ENCODE measurements at places on chromosomes 3 and 15.
A peak's percentile ranks its signal among the peaks of the same experiment; 100 is the strongest.

DNA sequence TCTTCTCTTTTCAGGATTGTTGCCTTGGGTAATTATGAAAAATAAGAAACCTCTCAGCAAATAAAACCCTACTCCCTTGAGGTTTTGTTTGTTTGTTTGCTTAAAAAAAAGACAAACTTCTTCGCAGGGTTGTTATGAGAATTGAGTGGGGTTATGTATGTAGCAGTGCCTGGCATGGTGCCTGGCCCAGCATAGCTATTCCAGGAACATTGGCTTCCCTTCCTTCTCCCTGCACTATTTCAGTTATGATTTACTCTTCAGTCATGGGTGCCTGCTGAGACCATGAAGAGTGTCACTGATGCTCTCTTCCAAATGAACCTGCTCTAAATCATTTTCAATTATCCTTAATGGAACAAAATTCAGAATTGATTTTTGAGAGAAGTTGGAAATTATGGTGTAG, 283.5 kb upstream of the ROPN1 start:
- no peak for DNase-seq

- DNase-seq: no peak
Measured at GRCh38 chr3:97889814-97890213, 68.0 kb downstream of the CRYBG3 start.

DNA sequence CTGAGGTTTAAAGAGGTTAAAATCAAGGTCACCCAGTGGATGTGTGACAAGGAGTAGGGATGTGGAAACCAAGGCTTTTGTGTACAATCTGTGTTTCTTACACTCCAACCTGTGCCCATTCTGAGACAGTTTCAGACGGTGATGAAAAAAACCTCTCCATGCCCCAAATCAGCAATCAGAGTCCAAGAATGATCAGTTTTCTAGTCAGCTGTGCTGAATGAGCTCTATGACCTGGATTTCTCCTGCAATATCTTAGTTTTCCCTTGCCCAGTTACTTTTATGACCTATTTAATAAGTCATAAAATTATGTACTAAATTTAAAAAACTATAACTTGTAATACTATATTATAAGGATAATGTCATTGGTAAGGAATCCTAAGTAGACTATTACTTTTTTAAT, 37.5 kb upstream of the CBLB start:
- no peak for DNase-seq

DNA sequence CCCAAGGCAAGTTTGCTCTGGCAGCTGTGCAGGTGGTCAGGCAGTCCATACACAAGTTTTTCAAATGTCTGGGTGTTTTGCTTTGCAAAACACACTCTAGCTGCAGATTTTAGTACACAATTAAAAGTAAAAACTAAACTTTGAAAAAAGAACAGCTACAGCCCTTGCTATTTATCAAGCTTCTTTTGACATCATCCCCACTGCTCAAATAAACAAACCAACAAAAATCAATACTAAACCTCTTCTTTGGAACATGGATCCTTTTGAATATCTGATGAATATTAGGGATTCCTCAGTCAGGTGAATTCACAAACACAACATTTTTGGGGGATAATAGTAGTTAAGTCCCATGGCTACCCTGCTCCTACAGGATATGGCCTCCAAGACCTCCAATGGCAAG, 249.2 kb downstream of the SUCLG2 start:
- no peak for DNase-seq

DNA sequence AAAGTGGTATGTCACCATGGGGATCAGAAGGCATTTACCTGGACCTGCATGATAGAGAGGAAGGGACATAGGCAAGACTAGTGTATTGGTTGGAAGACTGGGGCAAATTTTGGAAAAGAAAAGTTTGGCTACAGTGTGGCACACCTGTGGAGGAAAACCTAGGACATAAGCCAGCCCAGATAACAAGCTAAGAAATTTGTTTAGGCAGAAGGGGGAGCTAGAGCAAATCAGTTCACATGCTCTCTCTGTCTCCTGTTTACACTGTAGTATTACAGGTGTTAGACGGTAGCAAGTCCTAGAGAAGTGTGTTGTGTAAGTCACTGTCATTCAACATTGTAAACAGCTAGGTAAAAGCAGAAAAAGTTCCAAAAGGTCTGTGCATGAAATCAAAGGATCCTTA, 11.9 kb upstream of the ALDH1A2 start:
- no peak for DNase-seq

- no peak for DNase-seq
Measured at GRCh38 chr3:16396202-16396601, 117.3 kb downstream of the RFTN1 start.

GRCh38 chr3:83011481-83011880, 1250.0 kb upstream of the GBE1 start:
- no peak for DNase-seq

DNA sequence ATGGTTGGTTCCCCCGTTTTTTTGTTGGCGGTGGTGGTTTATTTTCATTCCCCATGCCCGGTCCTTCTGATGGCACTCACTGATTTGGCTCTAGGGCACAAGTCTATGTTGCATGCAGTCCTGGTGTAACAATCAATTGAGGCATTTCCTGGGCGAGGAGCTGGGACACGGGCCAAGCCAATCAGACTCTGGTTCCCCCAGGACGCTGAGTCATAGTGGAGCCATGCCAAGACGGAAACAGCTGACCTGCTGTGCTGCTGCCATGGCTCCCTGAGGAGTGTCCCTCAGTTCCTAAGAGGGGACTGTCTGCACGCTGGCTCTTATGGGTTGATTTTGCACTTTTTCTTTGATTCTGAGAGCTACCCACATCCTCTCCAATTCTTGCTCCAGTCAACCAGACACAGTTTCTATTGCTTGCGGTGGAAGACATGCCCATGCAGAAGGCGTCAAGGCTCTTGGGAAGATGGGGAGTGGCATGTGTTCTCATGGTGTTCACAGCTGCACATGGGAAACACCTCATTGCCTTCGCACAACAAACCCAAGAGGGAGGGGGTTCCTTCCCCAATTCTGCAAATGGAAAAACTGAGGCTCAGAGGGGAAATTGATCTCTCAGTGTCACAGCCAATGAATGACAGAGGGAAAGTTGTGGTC, 28.3 kb upstream of the ALDH1L1 start:
- DNase-seq: no peak

- no peak for DNase-seq
Measured at GRCh38 chr3:22582266-22582665, 620.9 kb upstream of the UBE2E2 start.

DNA sequence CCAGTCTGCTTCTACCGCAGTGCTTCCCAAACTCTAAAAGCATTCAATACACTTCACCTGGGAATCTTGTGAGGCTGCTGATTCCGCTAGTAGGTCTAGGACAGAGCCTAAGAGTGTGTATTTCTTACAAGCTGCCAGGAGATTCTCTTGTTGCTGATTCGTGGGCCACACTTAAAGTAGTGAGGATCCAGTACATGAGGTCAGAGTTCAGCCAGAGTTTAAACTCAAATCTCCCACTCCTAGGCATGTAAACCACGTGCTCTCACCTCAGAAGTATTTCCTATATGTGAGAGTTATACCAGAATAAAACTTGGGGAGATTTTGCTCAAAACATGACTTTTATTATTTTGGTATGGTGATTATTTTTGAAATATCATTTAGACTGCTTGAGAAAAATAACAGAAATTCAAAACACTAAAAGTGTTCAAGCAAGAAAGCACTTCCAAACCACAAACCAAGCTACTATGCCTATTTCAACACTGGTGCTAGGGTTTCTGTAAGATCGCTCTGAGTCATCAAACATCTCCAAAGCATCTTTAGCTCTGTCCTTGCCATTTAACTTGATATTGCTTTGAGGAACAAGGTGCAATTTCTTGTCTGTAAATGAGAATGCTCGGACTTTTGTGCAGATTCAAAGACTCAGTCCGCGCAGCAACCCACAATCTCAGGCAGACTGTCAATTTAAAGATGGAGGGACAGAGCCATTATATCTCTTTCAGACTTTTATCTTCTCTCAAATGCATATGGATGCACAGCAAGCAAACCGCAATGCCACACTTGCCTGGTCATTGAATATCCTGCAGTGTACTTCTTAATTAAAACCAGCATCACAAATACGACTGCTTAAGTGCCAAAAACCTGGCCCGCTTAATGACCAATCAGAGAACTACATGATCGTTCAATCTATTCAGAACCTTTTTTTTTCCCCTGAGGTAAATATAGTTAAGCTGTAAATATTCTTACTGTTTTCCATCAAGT, 59.8 kb downstream of the AGTR1 start:
- no peak for DNase-seq

DNA sequence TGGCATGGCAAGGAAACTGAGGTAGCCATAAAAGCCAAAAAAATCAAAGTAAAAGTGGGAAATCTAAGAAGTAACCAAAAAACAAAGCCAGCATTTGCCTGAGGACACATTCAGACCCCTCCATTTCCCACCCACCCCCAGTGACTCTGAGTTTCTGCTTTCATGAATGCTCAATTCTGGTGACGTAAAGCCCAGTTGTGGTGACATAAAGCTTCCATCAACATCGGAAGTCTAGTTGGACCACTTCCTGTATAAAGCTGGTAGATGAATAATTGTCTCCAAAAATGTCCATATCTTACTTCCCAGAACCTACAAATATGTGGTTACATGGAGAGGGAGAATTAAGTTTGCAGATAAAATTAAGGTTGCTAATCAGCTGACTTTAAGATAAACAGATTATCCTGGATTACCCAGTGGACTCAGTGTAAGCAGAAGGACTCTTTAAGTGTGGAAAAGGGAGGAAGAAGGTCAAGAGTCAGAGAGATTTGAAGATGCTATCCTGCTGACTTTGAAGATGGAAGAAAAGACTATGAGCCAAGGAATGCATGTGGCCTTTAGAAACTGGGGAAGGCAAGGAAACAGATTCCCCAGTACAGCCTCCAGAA, 62.0 kb upstream of the ST3GAL6 start:
- DNase-seq: no peak

GRCh38 chr3:171712171-171712938, 97.9 kb downstream of the PLD1 start:
- DNase-seq: no peak

DNA sequence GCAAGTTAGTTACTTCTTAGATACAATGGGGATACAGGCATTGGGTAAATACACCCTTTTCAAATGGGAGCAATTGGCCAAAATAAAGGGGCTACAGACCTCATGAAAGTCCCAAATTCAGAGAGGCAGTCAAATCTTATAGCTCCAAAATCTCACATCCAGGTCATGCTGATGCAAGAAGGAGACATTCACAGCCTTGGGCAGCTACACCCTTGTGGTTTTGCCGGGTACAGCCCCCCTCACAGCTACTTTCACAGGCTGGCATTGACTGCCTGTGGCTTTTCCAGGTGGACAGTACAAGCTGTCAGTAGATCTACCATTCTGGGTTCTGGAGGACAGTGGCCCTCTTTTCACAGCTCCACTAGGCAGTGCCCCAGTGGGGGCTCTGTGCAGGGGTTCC, 17.5 kb upstream of the PLSCR1 start:
- no peak for DNase-seq

DNA sequence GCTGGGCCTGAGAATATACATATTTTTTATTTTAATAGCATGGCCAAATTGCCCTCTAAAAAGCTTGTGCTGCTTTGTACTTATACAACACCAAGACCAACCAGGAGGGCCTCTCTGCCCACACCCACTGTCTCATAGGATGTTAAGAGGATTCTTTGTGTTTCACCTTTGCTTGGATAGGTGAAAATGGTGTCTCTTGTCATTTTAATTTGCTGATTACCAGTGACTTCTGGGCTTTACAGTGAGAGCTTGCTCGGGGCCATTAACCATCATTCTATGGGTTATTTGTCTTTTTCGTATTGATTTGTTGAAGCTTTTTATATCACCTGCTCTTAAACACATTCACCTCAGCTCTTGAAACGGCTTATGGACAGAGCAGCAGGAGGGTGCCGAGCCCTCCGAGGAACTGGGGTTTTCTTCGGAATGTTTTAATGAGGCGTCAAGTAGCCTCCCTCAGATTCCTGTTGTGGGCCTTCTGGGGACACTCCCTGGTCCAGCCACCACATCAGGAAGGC, 10.5 kb downstream of the PTH1R start:
- DNase-seq: no peak

GRCh38 chr3:117297065-117297464, 587.5 kb downstream of the TUSC7 start:
- no peak for DNase-seq

GRCh38 chr15:74884428-74885223, 5.2 kb upstream of the MPI start:
- no peak for DNase-seq

DNA sequence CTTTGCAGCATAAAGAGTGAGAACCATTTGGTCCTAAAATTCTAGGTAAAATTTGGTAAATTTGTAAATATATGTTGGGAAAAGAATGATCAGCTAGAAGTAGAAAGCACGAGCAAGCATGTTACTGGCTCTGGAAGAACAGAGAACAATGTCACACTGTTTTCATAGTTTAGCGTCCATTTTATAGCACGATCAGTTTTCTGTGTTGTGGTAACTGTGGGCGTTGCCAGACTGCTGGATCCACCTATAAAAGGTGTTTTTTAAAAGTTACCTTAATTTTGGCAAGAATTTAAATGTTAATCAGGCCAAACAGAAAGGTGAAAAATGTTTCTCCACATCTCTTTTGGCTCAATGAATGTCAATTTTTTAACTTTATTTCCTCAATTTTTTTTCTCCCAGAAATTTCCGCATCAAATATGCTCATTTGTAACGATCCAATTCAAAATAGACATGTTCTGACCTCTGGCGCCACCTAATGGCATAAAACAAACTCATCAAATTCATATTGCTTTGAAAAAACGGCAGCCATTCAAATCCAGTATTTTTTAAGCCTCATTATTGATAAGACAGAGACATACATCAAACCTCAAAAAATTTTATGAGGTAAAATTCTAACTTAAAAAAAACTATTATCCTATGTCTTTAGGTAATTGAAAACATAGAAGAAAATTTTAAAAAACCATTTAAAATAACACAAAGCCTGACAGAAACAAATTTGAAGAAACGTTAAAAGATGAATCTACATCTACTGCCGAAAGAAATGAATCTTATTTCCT, 5.5 kb upstream of the GP5 start:
- peak; percentile 65 for DNase-seq

DNA sequence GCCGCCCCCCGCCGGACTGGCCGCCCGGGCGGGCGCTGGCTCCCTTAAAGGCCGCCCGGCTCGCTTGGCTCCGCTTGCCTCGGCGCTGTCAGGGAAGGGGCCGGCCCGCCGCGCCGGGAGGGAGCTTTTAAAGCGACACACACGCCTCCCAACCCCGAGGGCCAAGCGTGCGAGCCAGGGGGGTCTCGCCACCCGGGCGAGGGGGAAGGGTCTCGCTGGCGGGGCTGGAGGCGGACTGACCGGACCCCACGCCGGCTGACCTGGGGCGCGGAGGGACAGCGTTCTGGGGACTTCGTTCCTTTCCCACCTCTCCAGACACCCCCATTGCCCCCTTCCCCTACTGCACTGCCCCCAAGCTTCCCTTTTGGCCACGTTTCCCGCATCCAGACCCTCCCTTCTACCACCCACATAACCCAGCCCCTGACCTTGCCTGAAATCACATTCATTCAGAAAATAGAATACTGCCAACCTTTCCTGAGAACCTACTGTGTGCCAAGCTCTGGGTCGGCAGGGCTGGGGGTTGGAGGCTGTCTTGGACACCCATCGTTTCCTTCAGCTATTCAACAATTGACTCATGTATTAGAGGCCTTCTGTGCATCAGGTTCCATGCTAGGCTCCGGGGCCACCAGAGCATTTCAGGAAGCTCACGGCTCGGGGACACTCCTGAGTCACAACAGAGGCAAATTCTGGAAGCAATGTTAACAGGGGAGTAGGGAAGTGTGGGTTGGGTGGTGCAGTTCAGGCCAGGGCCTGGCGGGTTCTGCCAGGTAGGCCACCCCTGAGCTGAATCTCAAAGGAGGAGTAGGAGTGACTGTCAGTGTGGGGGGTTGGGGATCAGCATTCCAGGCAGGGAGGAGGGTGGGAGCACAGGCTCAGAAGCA, at the start of gene INSYN1:
INSYN1 (minus strand) TSS at position 102 of the 881 bp plus-strand sequence. CDS start 2,221 bp downstream, outside the sequence.
- DNase-seq: no peak

- no peak for DNase-seq
Measured at GRCh38 chr3:76565496-76566210, 474.2 kb upstream of the ROBO2 start.

All from CD4-positive, alpha-beta T cell treated with Interleukin-4 for 4 hours (primary cell).